ENCODE measurements at places on chromosomes 7 and 10.

DNA sequence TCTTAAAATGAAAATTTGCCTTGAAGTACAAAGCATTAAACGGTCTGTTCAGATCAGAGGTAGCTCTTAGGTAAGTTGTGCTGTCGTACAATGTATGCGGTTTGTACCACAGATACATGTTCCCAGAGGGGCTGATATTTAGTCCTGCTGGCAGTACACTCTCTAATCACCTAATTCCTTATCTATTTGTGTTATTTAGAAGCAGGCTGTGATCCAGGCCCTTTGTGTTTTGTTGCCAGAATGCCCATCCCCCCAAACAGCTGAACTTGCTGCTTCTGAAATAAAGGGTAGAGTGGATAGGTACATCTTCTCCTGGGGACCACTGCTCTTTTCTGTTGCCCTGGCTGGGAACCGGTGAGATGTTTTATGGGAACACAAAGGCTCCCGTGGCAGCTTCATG, 84.5 kb downstream of the SND1 start:
- DNase-seq, result no peak

- DNase-seq, result no peak
Observed at GRCh38 chr7:107951172-107951787, 51.7 kb downstream of the LAMB1 start.

GRCh38 chr7:38465956-38466355, 165.2 kb downstream of the AMPH start:
- DNase-seq, result no peak

DNA sequence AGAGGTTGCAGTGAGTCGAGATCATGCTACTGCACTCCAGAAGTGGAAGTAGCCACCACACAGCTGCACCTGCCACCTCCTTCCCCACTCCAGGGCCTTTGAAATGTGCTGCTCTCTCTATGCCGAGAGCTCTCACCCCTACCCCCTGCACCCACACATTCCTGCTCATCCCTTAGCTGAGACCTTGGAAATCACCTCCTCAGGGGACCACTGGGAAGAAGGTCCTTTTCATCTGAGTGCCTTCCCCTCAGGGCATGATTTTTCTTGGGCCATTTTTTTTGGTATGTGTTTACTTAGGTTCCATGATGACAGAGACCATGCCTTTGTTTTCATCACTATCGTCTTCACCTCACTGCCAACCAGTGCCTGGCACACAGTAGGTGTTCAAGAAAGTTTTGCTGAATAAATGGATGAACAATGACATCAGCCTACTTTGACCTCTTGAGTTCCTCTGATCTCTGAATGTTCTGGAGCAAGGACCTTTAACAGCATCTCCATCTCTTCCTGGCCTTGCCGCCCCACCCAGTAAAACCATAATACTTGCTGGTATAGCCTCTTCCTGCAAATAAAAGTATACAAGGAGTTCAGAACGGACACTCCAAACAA, 166.6 kb upstream of the KLF14 start:
- DNase-seq, result no peak

GRCh38 chr7:17269341-17270221, 28.9 kb upstream of the AHR start:
- DNase-seq, result no peak

- peak; percentile 80 for DNase-seq
Observed at GRCh38 chr7:107879400-107880035, 11.5 kb upstream of the DLD start.

GRCh38 chr10:60176925-60177324, 212.8 kb downstream of the ANK3 start:
- DNase-seq, result no peak

DNA sequence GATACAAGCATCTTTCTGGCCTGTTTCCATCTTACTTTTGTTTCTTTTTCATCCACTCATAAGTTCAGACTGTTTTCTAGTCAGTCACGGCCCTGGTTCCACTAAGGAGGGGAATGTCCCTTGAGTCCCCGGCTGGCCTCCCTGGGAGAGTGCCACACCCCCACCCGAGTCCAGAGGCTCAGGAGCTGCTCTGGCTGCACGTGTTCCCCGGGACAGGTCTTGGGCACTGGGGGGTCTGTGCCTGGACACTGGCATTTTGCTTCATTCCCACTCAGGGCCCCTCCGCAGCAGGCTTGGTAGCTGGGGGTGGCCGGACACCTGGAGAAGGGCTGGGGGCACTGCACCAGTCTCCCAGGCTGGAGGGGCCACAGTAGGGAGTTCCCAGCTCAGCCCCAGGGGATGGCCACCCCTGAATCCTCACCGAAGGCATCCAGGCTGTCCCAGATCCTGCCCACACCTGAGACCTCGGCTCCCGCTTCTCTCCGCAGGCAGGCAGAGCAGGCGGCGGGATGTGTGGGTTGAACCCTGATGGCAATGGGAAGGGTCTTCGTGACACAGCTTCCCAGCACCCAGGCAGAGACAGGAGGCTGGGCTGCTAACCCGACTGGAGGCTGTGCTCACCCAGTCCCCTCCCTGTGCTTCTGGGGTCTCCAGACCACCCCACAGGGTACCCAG, 92.3 kb downstream of the BMS1 start:
- no peak for DNase-seq
